ENCODE measurements at places on chromosomes 6 and 20.

GRCh38 chr6:73299151-73299971, 36.4 kb upstream of the KHDC1 start:
- DNase-seq = no peak

GRCh38 chr6:110357298-110357663, 868 bp downstream of the METTL24 start:
- DNase-seq = no peak

GRCh38 chr6:21198032-21198640, 395.4 kb upstream of the SOX4 start:
- no peak for DNase-seq

GRCh38 chr6:136609873-136610706, 59.9 kb upstream of the MAP7 start:
- peak; percentile 99 for DNase-seq

DNA sequence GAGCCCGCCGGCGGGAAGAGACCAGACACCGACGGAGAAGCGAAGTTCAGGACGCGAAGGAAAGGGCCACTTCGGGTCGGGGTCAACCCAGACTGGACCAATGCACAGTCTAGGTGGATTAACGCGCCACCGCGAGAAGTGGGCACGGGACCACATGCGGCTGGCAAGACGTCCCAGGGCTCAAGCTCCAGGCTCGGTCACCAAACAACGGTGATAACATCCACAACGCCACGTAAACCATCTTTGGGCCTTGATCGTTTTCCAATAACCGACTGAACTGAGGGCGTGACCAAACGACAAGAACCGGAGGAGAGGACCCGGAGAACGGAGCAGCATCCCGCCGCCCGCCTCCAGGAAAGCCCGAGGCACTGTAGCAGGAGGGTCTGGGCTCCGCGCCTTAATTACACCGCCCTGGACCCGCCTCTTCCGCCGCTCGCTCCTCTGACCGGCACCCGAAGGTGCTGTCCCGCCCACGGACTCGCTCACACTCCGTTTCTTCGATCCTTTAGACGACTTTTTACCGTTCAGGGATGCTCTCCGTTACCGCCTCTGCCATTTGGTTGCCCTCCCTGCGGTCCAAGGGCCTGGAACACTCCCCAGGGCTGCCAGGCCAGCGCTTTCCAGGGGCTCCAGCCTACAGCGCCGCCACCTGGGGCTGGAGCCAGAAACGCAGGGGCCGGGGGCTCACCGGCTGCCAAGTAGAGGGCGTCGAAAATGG, 44.1 kb downstream of the DPPA5 start:
- DNase-seq = peak; percentile 66

DNA sequence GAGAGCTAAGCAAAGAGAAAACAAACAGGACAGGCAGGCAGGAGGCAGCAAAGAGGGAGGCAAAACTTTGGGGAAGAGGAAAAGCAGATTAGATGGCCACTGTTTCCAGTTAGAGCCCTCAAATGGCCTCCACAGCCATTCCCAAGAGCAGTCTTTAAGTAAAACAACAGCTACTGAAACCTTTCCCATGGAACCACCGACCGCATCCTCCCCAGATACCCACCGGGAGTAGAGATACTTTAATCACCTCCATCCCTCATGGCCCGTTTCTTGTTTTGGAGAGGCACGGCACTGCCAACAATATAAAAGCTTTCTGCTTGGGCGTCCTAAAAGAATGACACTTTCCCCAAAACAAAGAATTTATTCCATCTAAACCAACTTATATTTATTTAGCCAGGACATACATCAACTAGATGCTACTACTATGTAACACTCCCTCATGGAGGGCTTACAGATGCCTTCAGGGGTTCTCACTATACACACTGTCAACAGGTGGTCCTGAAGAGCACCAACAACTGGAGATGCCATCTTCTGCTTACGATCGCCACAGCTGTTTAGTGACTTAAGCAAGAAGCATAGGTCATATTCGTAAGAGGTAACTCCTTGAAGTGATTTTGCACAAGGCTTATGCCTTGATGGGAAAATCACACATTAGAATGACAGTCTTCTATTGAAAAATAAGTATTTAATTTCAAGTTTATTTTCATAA, 43.4 kb downstream of the CNKSR3 start:
- DNase-seq = no peak

GRCh38 chr20:836190-836589, 2.7 kb downstream of the FAM110A start:
- no peak for DNase-seq

GRCh38 chr6:105898286-105898685, 187.8 kb upstream of the PRDM1 start:
- peak; percentile 62 for DNase-seq

DNA sequence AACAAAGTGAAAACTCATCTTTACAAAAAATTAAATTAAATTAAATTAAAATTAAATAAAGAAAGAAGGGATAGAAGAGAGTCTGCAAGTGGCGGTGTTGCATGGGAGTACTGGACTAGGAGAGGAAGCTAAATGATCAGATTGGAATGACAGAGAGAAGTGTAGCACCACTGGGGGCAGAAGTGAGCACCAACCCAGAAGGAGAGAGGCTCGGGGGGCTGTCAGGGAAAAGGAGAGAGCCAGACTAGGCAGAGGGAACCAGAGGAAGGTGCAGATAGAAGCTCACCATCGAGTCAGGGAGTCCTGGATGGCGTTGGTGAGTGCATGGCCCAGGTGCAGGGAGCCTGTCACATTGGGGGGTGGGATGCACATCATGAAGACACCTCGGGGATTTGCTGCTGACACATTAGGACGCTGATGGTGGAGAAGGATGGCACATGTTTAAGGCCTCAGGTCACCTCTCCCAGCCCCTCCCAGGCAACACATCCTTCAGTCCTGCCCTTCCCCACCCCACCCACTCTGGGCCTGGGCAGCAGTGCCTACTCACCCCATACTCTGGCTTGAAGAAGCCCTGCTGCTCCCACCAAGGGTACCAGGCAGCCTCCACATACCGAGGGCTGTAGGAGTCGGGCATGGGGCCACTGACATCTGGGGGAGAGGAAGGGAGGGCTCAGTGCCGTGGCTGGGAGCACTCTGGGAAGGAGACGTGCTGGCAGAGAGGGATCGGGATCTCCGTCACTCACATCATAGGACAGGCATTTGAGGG, 4.0 kb downstream of the VARS1 start:
- peak; percentile 37 for DNase-seq

DNA sequence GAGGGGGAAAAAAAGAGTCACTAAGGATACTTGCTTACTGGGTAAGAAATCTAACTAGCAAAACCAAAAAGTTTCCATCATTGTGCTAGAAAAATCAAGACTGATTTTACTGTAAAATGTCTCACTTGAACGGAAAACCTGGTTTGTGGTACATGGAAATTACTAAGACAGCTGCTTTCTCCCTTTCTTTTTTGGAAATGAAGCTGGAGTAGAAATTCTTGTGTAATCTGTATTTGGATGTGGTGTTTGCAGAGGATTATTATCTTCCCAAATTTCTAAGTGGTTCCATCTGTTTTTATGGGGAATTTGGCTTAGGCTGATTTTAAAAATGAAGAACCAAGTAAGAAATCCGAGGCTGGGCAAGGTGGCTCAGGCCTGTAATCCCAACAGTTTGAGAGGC, 20.4 kb downstream of the EPB41L2 start:
- no peak for DNase-seq

GRCh38 chr20:11454966-11455799, 462.5 kb upstream of the BTBD3 start:
- DNase-seq = peak; percentile 77

DNA sequence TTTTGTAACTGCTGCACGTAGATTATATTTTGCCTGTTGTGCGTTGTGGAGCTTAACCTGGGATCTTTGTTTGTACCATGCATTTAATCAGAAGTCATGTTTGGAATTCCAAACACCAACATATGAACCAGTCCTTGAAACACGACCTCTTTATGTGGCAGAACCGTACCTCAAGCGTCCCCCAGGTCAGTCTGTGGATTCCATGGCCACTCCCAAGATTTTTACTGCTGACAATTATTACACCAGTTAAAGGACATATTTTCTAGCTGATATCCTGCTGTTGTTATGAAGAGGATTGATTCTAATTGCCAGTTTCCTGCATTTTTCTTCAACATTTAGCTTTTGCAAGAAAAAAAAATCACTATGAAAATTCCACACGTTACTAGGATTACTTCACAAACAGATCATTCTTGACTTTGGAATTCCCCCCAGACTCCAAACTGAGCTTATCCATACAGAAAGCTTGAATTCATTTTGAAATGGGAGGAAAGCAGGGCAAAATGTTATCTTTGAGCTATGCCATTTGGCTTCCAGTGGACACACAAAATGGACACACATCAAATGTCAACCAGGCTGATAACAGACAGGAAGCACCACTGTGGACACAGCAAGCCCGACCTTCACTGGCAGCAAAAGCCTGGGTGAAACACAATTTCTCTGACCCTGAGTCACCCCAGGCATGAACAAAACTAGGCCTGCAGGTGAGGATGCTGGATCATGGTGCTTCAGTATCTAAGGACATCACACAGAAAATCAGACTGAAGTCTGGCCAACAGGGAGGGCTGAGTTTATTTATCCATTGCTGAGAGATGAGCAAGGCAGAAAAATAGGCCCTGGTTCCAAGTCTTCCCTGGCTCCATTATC, 542.9 kb upstream of the JAG1 start:
- peak; percentile 49 for DNase-seq

DNA sequence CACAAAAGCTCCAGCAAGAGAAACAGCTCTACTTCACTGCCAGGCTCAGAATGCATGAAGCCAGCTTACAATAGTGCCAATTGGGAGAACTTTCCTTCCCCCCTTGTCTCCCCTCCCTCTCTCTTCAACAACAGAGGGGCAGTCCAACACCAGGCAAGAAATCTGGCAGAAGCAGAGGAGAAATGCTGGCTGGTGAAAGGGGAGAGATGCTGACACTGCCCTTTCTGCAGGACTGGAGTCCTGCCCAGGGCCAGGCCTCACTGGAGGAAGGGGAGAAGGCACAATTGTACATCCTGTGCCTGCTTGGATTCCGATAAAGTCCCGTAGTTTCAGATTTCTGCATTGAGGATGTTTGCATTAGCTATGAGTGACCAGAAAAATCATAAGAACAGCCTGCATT, 148.6 kb downstream of the LRRC1 start:
- DNase-seq = peak; percentile 5

DNA sequence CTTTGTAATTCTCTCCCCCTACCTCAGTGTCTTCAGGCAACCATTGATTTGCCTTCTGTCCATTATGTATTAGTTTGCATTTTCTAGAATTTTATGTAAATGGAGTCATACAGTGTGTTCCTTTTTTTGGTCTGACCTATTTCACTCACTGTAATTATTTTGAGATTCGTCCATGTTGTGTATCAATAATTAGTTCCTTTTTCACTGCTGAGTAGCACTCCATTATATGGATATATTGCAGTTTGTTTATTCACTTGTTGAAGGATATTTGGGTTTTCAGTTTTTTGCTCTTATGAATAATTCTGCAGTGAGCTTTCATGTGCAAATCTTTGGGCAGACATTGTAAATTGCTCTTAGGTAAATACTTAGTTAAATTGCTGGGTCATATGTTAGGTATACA, 97.1 kb downstream of the CTNNBL1 start:
- DNase-seq = no peak

DNA sequence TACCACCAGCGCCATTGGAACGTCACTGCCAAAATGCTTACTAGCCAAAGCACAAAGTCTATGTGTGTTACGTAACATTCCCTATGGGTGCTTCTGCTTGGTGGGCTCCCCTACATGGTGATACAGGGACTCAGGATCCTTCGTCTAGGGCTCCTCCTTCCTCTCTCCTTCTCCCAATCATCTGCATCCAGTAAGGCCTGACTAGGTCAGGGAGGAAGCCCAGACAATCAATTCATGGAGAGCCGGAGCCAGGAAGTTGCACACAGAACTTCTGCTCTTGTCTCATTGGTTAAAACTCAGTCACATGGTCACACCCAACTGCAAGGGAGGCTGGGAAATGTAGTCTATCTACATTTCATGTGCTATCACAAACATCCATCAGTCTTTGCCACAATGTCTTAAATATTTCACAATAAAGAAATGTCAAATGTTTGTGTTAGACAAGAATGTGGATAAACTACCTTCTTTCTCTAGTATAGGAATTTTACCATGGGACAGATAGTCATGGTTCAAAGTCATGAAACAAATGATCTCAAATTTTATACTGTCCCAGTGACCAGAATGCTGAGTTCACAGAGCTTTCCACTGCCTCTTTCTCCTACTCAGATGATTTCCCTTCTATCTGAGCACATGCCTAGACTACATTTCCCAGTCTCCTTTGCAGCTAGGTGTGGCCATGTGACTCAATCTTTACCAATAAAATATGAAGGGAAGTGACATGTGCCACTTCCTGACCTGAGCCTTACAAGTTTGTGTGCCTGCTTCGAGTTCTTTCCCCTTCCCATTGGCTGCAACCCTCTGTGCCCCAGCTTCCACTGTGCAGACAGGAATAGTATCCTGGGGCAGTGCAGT, 9.3 kb upstream of the KCNK15 start:
- DNase-seq = peak; percentile 78

- no peak for DNase-seq
These were observed 52.7 kb upstream of the MYB start for GRCh38 chr6:135128268-135128914.

GRCh38 chr6:41713650-41714291, 21.6 kb downstream of the TFEB start:
- no peak for DNase-seq

GRCh38 chr6:100235631-100236030, 229.1 kb downstream of the SIM1 start:
- DNase-seq = no peak

GRCh38 chr6:105220186-105220585, 40.4 kb upstream of the POPDC3 start:
- no peak for DNase-seq

DNA sequence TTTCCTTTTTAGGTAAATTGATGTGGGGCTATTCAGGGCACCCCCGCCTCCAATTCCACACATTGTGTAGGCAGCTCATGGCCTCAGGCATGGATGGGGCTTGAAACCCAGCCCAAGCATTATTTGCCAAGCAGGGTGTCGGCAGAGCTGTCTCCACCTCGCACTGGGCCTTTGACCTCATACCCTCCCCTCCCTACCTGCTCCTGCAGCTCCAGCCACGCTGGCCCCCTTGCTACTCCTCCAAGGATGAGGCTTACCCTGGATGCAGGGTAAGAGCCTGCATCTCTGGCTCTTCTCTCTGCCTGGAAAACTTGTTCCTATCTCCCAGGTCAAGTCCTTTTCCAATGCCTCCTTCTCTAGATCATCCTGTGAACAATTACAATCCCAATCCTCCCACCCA, 232.6 kb downstream of the SOD2 start:
- no peak for DNase-seq

GRCh38 chr6:125866433-125866832, 75.7 kb downstream of the NCOA7 start:
- no peak for DNase-seq

- DNase-seq = no peak
These were observed 227.0 kb downstream of the FOXC1 start for GRCh38 chr6:1836690-1837089.

DNA sequence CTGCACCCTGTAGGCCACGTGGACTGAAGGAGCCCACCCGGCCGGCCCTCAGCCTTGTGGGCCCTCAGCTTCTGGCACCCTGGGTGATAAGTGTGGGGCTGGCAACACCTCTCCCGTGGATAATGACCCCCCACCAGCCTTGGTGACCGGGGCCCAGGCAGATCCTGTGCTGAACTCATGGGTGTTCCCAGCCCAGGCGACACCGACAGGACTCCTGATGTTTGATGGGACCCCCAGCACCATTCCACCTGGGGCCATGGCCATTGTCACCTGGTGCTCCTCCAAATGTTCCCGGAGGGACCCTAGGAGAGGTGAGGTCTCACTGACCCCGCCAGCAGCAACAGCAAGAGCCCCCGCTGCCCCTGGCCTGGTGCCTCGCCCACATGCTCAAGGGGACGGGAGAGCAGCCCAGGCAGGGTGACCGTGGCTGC, 19.4 kb upstream of the FRMD1 start:
- DNase-seq = no peak

Measured in astrocyte of the spinal cord (primary cell).